ENCODE measurements at places on chromosomes 3 and 15. TPM values are rescaled to one million over a fixed set of nuclear protein-coding genes. Genes with fewer than 3 reads are reported as not detected.

ADGRG7 gene
- total RNA-seq: not detected

SLC15A2 gene
- 8.5 TPM for total RNA-seq

GRCh38 chr3:14299767-14300166 lies 102.6 kb upstream of the SLC6A6 start:
- DNase-seq: no peak
- no peaks in the 10 kb centered on the region for H3K4me1 ChIP-seq
- peaks cover 26% of the 10 kb centered on the region for H3K27me3 ChIP-seq

PLD1 gene
- total RNA-seq: not detected
